GM19239 (cell line): ENCODE measurements at places on chromosomes 6 and 20.

- DNase-seq, result no peak
Measured at GRCh38 chr6:142954844-142955243, 9.9 kb upstream of the HIVEP2 start.

DNA sequence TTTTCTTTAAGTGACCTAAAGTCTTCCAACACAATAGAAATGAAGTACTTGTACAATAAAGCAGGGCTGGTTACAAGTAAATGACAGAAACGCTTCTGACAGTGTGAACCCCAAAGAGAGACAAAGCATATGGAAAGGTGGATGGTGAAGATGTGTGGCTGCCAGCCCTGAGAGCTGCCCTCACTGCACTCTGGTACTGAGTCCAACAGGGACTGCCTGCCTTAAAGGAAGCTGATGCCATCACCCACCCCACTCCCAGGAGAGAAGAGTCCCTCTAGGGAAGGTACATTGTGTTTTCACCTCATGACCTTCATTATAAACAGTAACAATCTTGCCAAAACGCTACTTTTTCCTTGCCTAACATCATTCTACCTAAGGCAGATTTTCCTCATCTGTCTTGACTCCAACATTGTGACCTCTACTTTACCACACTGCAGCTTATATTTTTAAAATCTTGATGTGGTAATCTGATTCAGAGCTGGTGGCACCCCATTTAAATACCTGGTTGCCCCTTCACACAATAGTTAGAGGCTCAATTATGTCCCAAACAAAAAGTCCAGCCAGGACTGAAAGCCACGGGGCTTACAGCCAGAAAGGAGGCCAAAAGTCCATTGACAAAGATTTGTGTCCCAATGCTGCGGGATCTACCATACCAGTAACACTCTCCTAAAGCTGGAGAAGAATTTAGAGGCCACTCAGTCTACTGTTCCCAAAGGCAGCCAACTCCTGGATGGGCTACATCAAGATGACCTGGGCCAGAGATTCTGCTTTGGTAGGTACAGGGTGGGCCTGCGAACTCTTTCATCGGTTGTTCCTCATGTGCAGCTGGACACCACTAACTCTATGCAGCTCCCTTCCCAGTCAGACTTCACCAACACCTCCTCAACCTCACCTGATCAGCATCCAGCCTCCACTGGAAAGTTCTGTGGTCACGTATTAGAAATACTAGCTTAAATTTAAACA lies 4.4 kb downstream of the APMAP start:
- DNase-seq, result no peak

GRCh38 chr20:23266530-23267398 lies 83.8 kb upstream of the NXT1 start:
- no peak for DNase-seq

GRCh38 chr6:153959276-153959675 lies 79.8 kb upstream of the OPRM1 start:
- DNase-seq, result no peak

DNA sequence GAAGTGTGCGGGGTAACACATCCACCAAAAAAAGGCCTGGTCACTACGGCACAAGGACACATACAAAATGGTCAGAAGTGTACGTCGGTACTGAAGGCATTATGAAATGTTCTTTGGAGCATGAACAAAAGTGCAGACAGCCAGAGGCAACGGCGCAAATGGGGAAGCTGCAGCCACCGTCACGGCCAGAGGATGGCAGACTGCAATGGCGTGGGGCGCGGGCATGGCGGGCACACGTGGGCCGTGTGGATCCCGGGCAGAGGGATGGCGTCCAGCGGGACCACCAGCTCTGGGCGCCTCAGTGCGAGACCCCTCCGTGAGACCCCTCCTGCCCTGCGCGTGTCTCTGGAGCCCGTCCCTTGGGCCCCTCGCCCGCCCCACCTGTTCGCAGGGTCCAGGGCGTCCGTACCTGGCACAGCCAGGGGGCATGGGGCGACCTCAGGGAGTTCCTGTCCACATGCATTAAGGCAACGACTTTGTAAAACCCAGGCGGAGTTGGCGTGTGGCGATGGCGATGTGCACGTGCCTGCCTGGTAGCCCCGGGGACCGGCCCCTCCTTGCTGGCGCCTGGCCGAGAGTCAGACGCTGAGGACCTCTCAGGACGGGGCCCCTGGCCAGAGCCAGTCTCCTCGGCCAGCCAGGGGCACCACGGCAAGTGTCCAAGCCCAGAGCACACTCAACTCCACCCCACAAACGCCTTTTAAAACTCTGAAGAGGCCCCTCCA lies 39.5 kb upstream of the CHRNA4 start:
- no peak for DNase-seq

DNA sequence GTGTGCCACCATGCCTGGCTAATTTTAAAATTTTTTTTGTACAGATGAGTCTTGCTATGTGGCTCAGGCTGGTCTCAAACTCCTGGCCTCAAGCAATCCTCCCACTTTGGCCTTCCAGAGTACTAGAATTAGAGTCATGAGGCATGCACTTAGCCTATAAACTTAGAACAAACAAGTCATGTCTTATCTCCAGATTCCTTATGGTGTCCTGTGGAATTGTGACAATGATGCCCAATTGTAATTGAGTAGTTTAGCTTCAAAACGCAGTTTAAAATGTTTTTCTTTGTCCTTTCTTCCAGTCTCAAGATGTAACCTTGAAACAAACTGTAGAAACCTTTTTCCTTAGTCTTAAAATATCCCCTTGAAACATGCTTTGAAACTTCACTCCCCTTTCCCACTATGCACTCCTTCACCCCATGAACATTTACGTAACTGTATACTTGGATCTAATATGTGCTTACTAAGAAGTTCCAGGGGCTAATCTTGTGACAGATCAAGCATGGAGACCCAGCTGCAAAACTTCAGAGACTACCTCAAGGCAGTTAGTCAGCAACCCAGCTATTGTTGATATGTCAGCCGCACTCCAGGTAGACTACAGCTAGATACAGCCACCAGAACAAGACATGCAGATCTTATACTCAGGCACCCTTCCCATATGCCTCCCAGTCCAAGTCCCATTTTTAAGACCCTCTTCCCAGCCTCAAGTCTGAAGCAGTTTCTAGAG lies 46.2 kb downstream of the MAN1A1 start:
- no peak for DNase-seq

DNA sequence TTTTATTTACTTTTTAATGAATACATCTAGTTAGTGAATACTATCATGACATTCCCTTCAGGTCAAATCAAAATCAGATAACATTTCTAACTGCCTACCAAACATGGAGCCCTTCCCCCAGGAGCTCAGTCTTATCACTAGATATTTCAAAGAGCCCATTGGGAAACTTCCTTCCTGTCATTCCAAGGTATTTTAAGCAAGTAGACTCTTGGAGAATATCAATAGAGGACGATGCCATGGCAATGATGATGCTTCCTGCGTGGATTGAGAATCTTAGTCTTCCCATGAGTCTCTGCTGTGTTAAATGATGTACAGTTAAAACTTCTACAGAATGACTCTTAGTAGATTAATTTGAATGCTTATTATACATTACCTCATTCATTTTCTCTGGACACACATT lies 384.9 kb downstream of the CENPW start:
- no peak for DNase-seq

DNA sequence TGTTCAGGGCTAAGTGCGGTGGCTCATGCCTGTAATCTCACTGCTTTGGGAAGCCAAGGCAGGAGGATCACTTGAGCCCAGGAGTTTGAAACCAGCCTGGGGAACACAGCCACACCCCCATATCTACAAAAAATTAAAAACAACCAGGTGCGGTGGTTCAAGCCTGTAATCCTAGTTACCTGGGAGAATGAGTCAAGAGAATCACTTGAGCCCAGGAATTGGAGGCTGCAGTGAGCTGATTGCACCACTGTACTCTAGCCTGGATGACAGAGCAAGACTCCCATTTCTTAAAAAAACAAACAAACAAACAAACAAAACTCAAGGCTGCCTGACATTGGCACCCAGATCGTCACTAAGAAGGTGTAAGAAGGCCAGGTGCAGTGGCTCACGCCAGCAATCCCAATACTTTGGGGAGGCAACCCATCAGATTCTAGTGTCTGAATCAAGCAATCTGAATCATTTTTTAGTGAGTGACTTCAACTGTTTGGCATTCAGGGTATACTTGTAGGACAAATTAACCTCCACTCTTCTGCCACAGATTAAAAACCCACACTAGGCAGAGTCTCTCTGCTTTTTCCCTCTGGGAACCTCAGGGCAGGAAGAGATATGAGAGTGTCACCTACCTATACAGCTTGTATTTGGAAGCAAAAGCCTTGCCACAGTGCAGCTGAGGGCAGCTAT lies 6.1 kb downstream of the PLAGL2 start:
- DNase-seq, result no peak

DNA sequence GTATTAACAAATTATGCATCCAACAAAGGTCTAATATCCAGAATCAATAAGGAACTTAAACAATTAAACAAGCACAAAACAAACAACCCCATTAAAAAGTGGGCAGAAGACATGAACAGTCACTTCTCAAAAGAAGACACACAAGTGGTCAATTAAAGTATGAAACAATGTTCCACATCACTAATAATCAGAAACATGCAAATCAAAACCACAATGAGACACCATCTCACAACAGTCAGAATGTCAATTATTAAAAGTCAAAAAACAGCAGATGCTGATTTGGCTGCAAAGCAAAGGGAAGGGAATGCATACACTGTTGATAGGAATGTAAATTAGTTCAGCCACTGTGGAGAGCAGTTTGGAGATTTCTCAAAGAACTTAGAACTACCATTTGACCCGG lies 129.3 kb downstream of the PFDN4 start:
- DNase-seq, result no peak

DNA sequence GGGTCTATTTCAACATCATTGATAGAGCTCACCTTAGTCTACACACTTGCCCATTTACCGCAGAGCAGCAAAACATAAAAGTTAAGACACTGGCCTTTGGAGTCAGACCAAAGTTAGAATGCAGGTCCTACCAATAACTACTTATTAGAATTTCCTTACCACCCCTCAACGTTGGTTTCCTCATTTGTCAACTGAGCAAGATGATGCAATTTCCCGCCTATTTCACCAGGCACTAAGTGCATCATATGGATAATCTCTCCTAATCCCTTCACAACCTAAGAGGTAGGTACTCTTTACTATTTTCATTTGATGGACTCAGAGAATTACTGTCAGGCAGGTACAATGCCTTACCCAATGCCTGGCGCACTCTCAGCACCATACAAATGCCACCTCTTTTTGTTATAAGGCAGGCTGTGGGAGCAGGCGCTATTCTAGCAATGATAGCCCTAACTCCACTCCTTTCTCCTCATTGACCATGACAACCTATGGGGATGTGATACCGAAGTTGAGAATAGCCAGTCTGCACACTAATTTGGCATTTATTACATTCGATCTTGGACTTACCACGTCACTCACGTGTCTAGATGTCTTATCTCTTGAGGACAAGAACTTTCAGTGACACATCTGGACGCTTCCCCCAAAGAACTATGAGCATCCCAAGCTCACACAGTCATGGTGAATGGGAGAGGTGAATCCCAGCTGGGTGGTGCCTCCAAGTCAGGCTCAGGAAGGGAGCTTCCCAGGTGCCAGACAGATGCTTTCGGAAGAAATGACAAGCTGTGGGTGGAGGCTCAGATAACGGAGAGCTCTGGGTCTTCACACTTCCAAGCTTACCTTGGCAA lies 128.1 kb upstream of the STMND1 start:
- no peak for DNase-seq

DNA sequence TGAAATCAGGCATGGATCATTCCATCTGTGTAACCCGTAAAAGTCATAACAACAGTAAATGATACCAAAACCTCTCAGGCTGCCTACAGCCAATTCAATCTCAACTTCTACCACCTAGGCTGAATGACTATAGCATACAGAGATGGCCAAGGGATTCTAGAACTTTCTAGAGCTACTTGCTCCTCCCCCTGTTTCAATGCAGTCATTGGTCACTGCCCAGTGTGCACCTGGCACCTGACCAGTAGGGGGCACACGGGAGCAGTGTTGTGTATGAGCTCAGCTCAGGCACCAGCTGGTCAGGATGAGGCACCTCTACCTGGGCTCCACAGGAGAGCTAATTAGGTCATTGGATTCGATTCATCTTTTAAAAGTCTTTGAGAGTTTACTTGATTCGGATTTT lies 86.2 kb downstream of the PLEKHG1 start:
- DNase-seq, result no peak

GRCh38 chr6:452301-453067 lies 60.9 kb downstream of the IRF4 start:
- DNase-seq, result no peak

GRCh38 chr20:6104493-6105188 lies 18.2 kb downstream of the FERMT1 start:
- no peak for DNase-seq

GRCh38 chr6:16398587-16398986 lies 160.2 kb downstream of the GMPR start:
- no peak for DNase-seq

DNA sequence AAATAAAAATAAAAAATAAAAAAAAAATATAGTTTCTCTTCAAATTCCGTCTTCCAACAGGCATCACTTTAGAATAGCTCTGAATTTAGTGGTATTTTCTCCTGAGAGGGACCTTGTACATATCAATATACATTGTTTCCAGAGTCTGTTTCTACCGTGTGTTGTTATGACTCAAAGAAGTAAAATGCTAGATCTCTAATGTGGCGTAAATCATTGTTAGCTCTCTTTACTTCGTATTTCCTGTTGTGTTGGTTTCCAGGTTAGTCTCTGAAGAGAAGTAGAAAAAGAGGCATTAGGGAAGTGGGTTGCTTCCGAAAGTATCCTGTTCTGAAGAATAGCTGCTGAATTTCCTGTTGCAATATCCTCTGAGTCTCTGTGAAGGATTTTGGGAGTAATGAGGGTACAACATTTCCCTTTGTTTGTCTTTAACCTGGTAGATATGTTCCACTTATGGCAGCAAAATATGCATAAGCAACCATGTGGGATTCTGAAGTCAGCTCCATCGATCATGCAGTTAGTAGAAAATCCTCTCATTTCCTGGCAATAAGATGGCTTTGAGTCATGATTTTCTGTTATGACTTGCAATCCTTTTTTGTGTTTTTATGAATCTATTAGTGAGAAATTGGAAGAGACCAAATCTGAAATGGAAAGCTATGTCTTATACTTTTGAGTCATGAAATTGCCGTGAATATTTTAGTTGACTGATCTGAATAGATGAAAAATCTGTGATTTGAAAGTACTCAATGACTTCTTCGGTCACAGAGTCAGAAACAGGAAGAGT lies 42.0 kb upstream of the MCHR2 start:
- DNase-seq, result no peak

DNA sequence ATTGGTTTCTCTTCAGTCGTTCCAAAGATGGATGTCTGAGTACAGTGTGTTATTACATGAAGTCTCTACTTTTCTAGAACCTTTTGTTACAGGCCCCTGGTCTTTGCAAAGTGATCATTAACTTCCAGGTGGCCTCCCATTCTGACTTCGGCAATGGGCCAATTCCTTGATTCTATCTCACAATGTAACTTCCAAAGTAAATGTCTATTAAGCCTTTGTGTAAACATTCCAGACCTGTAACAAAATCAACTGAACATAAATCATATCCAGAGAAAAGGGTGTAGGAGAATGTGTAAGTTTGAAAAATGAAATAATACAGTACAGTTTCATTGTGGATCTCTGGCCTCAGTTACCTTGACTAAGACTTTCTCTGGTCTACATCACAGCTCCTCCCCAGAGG lies 187.8 kb upstream of the JAG1 start:
- no peak for DNase-seq
